ENCODE measurements at places on chromosomes 3 and 15. TPM values are rescaled to one million over a fixed set of nuclear protein-coding genes. Genes with fewer than 3 reads are reported as not detected.

- DNase-seq, result no peak
These were observed 10.6 kb upstream of the CACNA1D start for GRCh38 chr3:53483821-53484220.

DNA sequence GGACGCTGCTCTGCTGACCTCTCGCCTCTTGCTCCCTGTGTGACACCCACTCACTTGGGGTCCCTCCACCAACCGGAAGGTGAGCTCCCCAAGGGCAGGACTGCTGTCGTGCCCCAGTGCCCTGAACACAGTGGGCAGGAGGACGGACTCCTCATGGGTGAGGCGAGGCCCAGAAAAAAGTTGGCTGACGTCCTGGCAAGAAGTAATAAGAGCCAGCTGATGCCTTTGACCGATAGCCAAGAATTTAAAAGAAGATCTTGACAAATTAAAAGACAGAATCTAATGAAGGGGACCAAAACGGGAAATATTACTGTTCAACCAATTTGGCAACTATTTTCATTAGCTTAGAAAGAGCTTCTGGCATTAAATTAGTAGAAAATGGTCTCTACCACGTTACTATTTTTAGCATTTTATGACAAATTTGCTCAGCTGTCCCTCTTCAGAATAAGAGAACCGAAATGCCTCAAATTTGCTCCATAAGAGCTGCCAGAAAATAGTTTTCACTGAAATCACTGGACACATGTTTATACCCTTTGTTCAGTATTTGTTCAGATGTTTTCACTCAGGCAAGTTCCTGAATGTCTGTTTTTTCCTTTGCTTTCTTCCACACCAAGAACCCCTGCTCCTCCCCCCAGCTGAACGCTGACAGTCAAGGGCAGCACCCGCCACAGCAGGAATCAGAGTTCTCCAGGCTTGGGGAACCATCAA lies 60.5 kb downstream of the XXYLT1 start:
- DNase-seq, result no peak

Gene AP2M1
- total RNA-seq, result 274 TPM

Gene CLDN16
- 29.7 TPM for total RNA-seq

GRCh38 chr3:50155491-50155878 lies 361 bp downstream of the SEMA3F start:
- DNase-seq, result no peak
